COR-L47 (cell line): ENCODE measurements at places on chromosomes 3 and 15.

- DNase-seq, result peak; percentile 80
Measured at GRCh38 chr3:197555281-197556261, at the start of gene BDH1. TSS of gene BDH1 (minus strand) at chr3:197555968. CDS start at chr3:197546443, 9,525 bp downstream.

DNA sequence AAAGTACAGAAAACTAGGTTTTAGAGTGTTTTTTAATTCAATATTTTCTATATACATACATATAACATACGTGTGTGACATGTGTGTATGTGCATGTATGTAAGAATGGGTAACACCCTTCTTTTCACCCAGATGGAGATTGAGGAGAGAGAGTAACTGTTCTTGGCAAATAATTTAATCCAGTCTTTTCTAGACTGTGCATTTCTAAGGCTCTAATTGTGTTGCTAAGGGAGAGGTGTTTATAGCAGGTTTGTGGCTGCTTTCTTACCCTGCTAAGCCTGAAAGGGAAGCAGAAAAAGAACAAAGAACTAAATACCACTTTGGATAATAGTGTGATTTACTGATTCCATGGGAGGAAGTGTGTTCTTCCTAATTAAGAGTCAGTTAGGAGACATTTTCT is 46.0 kb upstream of the ALDH1L1 start:
- no peak for DNase-seq

GRCh38 chr3:135538123-135538522 is 427.4 kb upstream of the PPP2R3A start:
- DNase-seq, result no peak

DNA sequence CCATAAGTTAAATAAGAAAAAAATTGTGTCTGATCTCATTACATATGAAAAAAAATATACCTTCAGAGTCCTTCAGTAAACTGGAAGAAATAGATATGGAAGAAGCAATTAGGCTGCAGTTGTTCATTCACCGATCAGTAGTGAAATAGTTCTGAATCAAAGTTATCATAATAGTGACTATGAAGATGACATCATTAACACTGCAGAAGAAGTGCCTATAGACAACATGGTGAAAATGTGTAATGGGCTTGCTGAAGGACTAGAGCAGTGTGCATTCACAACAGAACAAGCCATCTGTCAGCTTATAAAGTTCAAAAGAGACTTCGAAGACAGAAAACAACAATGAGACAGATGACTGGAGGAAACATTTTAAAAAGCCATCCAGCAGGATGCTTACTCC is 144.5 kb downstream of the NAALADL2 start:
- DNase-seq, result no peak
